A549 treated with RU486 at 1 μM for 4 hours (cell line): ENCODE measurements at places on chromosomes 3 and 15. TPM values are rescaled to one million over a fixed set of nuclear protein-coding genes. Genes with fewer than 3 reads are reported as not detected.

The RNF123 gene
- total RNA-seq = 9.6 to 18.6 TPM (median 15.9 TPM) in 5 replicates

The INKA1 gene
- 1.3 to 2.3 TPM (median 2.0 TPM) in 5 replicates for total RNA-seq

The ERICH6 gene
- total RNA-seq = 0.05 TPM in 1 of 5 replicates, not detected in the others

The PPP1R14D gene
- 0.28 to 0.38 TPM in 2 of 5 replicates, not detected in the others for total RNA-seq

The SENP5 gene
- 4.7 to 6.7 TPM (median 6.4 TPM) in 5 replicates for total RNA-seq

The PAQR5 gene
- total RNA-seq = 78.9 to 110 TPM (median 109 TPM) in 5 replicates

The GATA2 gene
- 3.8 to 5.4 TPM (median 4.8 TPM) in 5 replicates for total RNA-seq

The GHSR gene
- total RNA-seq = not detected in 5 replicates

The ROBO2 gene
- not detected in 5 replicates for total RNA-seq

The RPUSD3 gene
- 33.0 to 48.2 TPM (median 42.5 TPM) in 5 replicates for total RNA-seq

The SLC9C1 gene
- total RNA-seq = not detected in 5 replicates

The ACOX2 gene
- 6.4 to 11.1 TPM (median 9.6 TPM) in 5 replicates for total RNA-seq

The PRR20G gene
- 0.14 to 0.24 TPM in 2 of 5 replicates, not detected in the others for total RNA-seq

The GPR176 gene
- 10.6 to 14.4 TPM (median 13.0 TPM) in 5 replicates for total RNA-seq

The UNC13C gene
- total RNA-seq = not detected in 5 replicates

The SFMBT1 gene
- total RNA-seq = 6.1 to 8.6 TPM (median 8.1 TPM) in 5 replicates

The CCDC9B gene
- total RNA-seq = 13.4 to 21.7 TPM (median 17.2 TPM) in 5 replicates

The CPNE4 gene
- 2.9 to 4.7 TPM (median 4.0 TPM) in 5 replicates for total RNA-seq

The SELENOS gene
- total RNA-seq = 136 to 152 TPM (median 143 TPM) in 5 replicates

The FSIP1 gene
- total RNA-seq = 0.32 to 1.0 TPM (median 0.59 TPM) in 5 replicates

The KBTBD8 gene
- 0.08 to 1.1 TPM (median 0.64 TPM) in 5 replicates for total RNA-seq

The RNU6-1 gene
- not detected in 5 replicates for total RNA-seq
